ENCODE measurements at places on chromosomes 6 and 20.

DNA sequence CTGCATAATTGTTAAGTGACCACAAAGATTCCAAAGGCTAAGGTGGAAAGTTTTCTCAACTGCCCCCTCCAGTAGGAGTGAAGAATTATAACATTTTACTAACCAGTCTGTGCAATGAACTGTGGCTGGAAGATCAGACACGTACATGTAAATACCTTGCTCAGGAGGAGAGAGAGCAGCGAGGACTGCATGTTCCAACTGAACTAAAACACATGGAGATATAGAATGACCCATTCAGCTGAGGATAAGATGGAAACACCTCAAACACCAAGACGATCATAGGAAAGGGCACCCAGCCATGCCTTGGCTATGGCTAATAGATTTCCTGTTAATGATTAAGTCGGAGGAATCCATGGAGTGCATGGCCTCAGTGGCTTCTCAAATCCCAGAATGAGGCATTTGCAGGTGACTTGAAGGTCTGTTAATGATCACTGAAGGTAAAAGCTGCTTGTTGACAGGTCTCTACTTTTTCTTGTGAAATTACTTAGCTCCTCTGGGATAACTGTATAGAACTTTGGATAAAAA, 875.6 kb downstream of the TFAP2A start:
- H3K36me3 ChIP-seq: no peaks in the 10 kb centered on the region
- H3K27ac ChIP-seq: peak overlapping the region; percentile 90
- H3K4me3 ChIP-seq: no peak overlapping the region
- no peak for DNase-seq

GRCh38 chr6:127404133-127404532, 55.1 kb downstream of the KIAA0408 start:
- no peak for DNase-seq
- no peak overlapping the region for H3K27ac ChIP-seq
- no peaks in the 10 kb centered on the region for H3K4me1 ChIP-seq
- H3K27me3 ChIP-seq: no peaks in the 10 kb centered on the region
- H3K36me3 ChIP-seq: no peaks in the 10 kb centered on the region
- no peak overlapping the region for H3K4me3 ChIP-seq

GRCh38 chr6:7805850-7806214, 79.9 kb downstream of the BMP6 start:
- H3K36me3 ChIP-seq: no peaks in the 10 kb centered on the region
- no peaks in the 10 kb centered on the region for H3K4me1 ChIP-seq
- no peak overlapping the region for H3K27ac ChIP-seq
- DNase-seq: no peak
- H3K27me3 ChIP-seq: peaks cover 3% of the 10 kb centered on the region

DNA sequence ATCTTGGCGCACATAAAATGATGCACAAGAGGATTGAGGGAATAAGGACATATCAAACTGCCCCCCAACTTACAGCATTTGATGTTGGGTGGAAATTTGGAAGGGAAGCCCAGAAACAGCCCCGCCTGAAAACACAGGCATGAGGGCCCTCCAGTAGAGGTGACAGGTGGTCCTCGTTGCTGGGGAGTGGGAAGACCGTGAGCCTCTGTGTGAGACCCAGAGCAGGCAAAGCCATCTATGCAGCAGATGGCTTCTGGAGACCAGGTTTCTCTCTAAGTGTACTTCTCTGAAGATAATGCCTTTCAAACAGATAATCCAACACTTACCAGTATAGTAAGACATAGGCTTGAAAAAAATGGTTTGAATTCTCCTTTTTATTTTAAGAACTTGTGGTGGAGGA, 132.2 kb upstream of the INSM1 start:
- no peak for DNase-seq
- peaks cover 2% of the 10 kb centered on the region for H3K4me1 ChIP-seq
- H3K27me3 ChIP-seq: peaks cover 28% of the 10 kb centered on the region
- no peak overlapping the region for H3K27ac ChIP-seq
- H3K36me3 ChIP-seq: no peaks in the 10 kb centered on the region
- no peak overlapping the region for H3K4me3 ChIP-seq

DNA sequence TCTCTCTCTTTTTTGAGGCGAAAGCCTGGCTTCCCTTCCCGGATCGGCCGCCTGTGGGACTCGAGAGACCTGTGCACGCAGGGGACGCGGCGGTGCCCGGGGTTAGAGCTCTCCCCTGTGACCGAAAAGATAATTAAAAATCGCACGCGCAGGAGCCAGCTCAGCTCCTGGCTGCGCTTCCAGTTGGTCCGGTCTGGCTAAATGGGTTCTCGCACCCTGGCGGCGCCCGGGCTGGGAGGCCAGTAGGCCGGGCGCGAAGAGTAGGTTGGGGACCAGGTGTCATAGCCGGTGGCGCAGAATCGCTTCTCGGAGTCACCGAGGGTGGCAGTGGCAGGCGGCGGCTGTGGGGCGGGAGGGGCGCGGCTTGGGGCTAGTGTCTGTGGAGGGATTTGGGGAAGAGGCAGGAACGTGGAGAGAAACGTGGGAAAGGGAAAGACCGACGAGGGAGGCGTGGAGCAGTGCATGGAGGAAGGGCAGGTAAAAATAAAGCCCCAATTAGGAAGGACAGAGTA, 41.9 kb upstream of the SUPT3H start:
- peak; percentile 69 for DNase-seq
- H3K4me1 ChIP-seq: peaks cover 9% of the 10 kb centered on the region
- H3K27me3 ChIP-seq: no peaks in the 10 kb centered on the region
- peak overlapping the region; percentile 68 for H3K4me3 ChIP-seq

DNA sequence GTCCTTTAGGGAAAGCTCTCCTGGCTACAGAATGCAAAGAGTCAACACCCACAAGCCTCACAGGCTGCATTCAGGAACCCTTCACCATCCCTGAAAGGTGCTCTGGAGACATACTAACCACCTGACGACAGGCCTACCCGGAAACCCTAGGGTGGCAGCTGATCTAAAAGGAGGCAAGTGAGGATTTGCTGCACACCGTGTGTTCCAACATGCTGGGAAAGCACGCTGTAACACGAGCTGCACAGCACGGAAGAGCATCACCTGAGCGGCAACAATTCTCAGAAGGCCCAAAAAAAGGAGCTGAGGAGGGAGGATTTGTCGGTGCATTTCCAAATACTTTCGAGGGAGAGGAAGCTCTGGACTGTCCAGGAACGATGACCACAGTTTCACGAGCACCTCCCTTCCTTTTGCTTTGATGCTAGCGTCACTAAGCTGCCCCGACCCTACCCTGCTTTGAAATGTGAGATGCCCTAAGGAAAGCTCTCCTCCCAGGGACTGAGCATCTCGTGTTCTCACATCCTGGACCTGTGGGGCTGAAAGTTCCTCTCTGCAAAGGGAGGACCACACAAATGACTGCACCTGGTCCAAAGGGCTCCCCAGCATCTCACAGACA, 87.0 kb downstream of the PPP1R3G start:
- DNase-seq: no peak
- no peaks in the 10 kb centered on the region for H3K4me1 ChIP-seq
- no peaks in the 10 kb centered on the region for H3K36me3 ChIP-seq
- no peak overlapping the region for H3K4me3 ChIP-seq

- peak overlapping the region; percentile 85 for H3K27ac ChIP-seq
- no peaks in the 10 kb centered on the region for H3K27me3 ChIP-seq
- peak overlapping the region; percentile 95 for H3K4me3 ChIP-seq
- peaks cover 18% of the 10 kb centered on the region for H3K36me3 ChIP-seq
- peaks cover 36% of the 10 kb centered on the region for H3K4me1 ChIP-seq
These were observed 584 bp downstream of the PTK7 start for GRCh38 chr6:43076464-43077332.

GRCh38 chr6:33586108-33586640, 6.1 kb upstream of the BAK1 start:
- peaks cover 23% of the 10 kb centered on the region for H3K4me1 ChIP-seq
- H3K36me3 ChIP-seq: no peaks in the 10 kb centered on the region
- no peaks in the 10 kb centered on the region for H3K27me3 ChIP-seq
- H3K27ac ChIP-seq: no peak overlapping the region

DNA sequence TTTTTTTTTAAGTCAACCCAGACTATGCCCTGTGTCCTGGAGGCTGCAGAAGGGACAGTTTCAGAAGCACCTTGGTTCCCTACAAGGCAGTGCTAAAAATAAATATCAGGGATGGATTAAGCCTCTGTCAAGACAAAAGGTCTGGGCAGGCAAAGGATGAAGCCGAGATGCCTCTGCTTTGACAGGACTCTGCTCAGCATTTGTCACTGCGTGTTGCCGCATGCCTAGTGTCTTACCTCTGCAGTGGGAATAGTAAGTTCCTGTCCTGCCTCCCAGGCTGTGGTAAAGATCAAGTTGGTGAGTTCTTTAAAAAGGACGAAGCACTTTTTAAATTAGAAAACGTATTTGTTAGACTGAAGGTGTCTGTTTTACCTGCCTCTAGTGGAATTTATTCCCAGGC, 15.1 kb downstream of the AAR2 start:
- H3K36me3 ChIP-seq: peaks cover 93% of the 10 kb centered on the region
- no peaks in the 10 kb centered on the region for H3K27me3 ChIP-seq
- DNase-seq: no peak
- H3K4me3 ChIP-seq: no peak overlapping the region
- H3K4me1 ChIP-seq: no peaks in the 10 kb centered on the region

GRCh38 chr6:35014341-35014740, 125.3 kb downstream of the ANKS1A start:
- H3K4me1 ChIP-seq: peaks cover 9% of the 10 kb centered on the region
- no peak overlapping the region for H3K4me3 ChIP-seq
- no peaks in the 10 kb centered on the region for H3K36me3 ChIP-seq
- H3K27me3 ChIP-seq: no peaks in the 10 kb centered on the region

GRCh38 chr20:5504061-5504739, 187.4 kb upstream of the PROKR2 start:
- peaks cover 6% of the 10 kb centered on the region for H3K36me3 ChIP-seq
- H3K4me1 ChIP-seq: no peaks in the 10 kb centered on the region
- no peak for DNase-seq
- peaks cover 4% of the 10 kb centered on the region for H3K27me3 ChIP-seq
- H3K4me3 ChIP-seq: no peak overlapping the region
- H3K27ac ChIP-seq: no peak overlapping the region

GRCh38 chr6:149515494-149515893, 30.3 kb downstream of the PPIL4 start:
- no peaks in the 10 kb centered on the region for H3K27me3 ChIP-seq
- H3K27ac ChIP-seq: no peak overlapping the region
- H3K36me3 ChIP-seq: peaks cover 17% of the 10 kb centered on the region
- H3K4me1 ChIP-seq: no peaks in the 10 kb centered on the region
- DNase-seq: no peak

DNA sequence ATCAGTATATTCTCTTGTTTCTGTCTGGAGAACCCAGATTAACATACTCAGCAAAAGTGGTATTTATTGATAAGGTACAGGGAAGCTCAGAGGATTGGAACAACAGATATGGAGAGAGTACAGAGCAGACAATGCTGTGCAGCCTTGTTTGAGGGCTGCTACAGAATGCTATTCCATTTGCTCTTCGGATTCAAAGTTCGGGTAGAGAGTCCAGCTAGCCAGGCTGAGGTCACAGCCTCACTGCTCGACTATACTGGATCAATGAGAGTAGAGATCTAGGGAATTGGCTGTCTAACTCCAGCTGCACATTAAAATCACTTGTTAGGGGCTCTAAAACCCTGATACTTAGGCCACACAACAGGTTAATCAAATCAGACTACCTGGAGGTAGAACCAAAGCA, 200.1 kb upstream of the BTBD3 start:
- H3K4me3 ChIP-seq: no peak overlapping the region
- no peaks in the 10 kb centered on the region for H3K36me3 ChIP-seq
- no peaks in the 10 kb centered on the region for H3K27me3 ChIP-seq

DNA sequence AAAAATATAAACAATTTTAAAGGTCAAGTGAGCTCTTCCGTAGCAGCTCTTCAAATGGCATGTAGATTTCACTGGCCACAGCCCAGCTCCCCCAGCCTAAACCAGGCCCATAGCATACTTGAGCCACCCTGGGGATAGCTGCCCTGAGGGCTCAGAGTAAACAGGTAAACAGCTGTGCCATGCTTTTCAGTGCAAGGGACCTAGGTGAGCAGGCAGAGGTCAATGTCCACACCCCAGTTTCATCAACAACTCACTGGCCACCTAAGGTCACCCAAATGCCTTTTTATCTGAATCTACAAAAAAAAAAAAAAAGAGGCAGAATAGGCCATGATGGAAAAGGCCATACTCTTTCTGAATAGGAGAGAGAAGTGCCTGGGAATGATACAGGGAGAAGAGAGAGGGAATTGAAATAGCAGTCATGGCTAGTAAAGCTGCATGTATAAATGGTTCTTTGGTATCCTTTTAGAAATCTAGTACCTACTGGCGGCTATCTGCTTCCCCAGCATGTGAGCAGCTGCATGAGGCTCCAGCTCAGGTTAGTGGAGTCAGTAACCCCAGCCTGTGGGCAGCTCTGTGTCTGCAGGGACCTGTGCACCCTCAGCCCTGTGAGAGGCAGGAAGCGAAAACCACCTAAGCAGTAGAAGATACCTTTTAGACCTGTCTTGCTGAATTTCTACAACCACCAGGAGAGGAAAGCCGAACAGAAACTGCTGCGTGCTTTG, 77.0 kb downstream of the FOXA2 start:
- no peaks in the 10 kb centered on the region for H3K4me1 ChIP-seq
- DNase-seq: no peak
- no peak overlapping the region for H3K4me3 ChIP-seq
- no peak overlapping the region for H3K27ac ChIP-seq

DNA sequence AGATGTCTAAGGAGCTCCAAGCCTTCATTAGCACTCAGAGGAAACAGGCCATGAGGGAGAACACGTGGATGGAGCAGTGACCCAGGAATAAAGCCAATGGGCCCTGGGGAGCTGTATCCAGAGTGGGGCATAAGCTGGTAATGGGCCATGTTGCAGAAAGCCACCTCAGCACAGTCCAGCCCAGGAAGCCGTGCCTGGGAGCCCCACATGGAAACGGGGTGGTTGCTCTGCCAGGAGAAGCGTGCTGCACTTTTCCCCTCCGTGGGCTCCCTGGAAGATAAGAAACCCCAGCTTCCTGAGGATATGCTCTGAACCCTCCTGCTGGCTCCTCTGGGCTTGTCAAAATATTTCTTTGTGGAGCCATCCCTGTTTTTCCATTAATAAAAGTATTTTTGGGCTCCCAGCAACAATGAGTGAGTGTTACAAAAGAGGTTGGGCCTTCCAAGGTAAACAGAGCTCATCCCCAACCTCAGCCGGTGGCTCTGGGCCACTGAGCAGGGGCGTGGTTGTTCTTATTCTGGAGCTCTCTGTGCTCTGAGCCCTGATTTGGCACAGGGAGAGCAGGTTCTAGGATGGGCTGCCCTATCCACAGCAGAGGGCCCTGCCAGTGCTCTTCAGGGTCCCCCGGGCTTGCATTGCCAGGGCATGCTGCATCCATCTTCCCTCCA, 31.2 kb upstream of the NFATC2 start:
- H3K36me3 ChIP-seq: no peaks in the 10 kb centered on the region
- no peak overlapping the region for H3K4me3 ChIP-seq
- H3K4me1 ChIP-seq: peaks cover 2% of the 10 kb centered on the region

DNA sequence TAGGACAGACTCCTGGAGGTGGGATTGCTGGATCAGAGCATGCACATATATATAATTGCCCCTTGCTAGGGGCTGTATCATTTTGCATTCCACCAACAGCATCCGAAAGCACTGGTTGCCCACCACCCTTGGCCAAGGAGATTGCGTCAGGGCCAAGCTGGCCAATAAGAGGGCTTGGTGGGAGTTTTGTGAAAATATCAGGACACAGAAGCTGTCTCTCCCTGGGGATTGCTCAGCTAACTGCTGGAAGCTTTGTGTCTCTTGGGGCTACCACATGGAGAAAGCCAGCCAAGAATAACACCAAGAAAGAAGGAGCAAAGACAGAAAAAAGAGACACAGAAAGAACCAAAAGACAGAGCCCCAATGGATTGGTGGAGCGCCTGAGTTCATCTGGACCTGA, 90.6 kb upstream of the RALGAPA2 start:
- no peaks in the 10 kb centered on the region for H3K27me3 ChIP-seq
- no peak overlapping the region for H3K27ac ChIP-seq
- H3K4me1 ChIP-seq: no peaks in the 10 kb centered on the region
- no peak for DNase-seq

GRCh38 chr20:39358052-39358451, 395.9 kb downstream of the DHX35 start:
- peak; percentile 0 for DNase-seq
- no peaks in the 10 kb centered on the region for H3K4me1 ChIP-seq
- no peak overlapping the region for H3K4me3 ChIP-seq
- H3K27me3 ChIP-seq: no peaks in the 10 kb centered on the region
- no peak overlapping the region for H3K27ac ChIP-seq
- H3K36me3 ChIP-seq: no peaks in the 10 kb centered on the region

Measured in mesenchymal stem cell (in vitro differentiated cells and primary cell).